Activated CD4-positive, alpha-beta T cell treated with anti-CD3 and anti-CD28 coated beads, Interleukin-2, Interleukin-4, amounts not matched to agents 100 ng/mL and 50 ng/mL, durations not matched to agents 16 hours and 8 hours (primary cell): ENCODE measurements at places on chromosomes 13 and 19.

DNA sequence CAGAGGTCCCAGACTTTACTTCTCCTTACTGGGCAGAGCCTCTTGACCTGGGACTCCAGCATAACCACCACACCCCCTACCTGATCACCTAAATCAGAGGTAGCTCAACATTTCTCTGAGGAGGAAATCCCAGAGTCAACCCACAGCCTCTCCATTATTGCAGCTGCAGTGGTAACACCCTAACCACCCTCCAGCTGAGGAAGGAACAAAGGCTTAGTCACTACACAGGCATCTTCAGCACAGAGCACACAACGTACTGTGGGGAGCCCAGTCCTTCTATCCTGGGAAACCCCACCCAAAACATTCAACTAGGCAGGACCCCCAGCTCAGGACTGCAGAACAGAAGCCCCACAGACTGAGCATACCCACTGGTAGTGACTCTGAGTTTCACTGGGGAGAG is 824.7 kb upstream of the SLITRK5 start:
- DNase-seq: no peak

GRCh38 chr19:9702186-9702585 is 27.3 kb upstream of the ZNF562 start:
- DNase-seq: no peak

DNA sequence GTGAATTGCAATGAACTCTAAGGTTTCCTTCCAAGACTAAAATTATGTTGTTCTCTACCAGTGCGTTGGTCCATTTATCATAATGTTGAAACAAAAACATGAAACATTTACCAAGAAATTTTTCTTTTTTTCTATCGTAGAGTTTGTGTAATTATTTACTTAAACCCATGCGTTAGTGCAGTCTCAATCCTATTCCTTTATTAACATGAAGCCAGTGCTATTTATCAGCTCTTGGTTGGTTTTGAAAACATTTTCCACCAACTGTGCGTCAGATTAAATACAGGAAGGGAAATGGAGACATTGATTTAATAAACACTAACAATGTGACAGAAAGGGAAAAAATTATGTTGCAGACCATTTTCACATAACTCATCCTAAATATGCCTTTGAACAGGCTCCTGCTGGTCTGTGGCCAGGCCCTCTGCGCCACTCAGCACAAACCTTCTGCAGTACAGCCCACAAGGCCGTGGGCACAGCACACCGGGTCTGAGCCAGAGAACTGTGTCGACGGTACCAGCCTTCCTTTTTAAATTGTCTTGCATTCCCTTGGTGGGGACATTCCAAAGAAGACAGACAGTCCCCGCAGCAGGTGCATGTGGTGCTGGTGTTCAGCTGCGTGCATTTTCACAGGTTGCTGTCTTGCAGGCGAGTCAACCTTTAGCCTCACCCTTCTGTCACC is 135.8 kb downstream of the SHISA2 start:
- no peak for DNase-seq

GRCh38 chr19:16085115-16085514 is 8.8 kb downstream of the TPM4 start:
- no peak for DNase-seq

DNA sequence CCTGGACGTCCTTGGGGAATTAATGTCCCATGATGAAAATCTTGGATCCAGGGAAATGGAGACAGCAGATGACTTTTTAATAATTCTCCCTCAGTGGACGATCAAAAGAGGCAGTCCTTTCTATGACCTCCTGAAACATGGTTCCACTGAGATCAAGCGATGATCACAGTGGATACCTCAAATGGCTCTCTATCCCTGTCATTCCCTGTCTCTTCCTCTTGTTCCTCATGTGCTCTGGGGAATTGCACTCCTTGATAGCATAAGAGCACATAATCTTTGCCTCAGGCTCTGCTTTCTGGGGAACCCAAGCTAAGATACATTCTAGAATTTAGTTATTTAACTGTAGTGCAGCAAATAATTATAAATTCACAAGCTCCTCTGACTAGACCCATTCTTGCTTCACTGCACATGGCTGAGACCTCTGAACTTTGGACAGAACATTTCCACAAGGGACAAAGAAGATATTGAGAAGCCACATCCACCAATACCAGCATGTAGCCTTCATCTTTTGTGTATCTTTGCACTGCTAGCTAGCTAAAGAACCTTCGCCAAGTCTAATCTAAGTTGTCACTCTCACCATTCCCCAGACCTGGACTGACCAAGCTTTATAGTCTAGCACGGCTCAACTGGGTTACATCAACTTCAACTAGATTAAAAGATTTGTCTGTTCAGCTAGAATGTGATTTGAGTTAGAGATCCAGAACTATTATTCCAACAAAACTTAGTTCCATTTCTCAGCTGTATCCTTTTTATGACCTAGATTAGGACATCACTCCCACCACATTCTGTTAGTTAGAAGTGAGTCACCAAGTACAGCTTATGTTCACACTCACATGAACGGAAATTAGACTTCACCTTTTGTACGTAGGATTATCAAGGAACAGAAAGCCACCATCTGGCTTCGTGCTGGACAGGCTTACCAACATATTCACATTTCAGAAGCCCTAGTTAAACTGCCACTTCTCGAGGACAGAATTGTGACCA is 142.7 kb downstream of the SUCLA2 start:
- DNase-seq: no peak

GRCh38 chr13:57996717-57997116 is 365.2 kb downstream of the PCDH17 start:
- no peak for DNase-seq

DNA sequence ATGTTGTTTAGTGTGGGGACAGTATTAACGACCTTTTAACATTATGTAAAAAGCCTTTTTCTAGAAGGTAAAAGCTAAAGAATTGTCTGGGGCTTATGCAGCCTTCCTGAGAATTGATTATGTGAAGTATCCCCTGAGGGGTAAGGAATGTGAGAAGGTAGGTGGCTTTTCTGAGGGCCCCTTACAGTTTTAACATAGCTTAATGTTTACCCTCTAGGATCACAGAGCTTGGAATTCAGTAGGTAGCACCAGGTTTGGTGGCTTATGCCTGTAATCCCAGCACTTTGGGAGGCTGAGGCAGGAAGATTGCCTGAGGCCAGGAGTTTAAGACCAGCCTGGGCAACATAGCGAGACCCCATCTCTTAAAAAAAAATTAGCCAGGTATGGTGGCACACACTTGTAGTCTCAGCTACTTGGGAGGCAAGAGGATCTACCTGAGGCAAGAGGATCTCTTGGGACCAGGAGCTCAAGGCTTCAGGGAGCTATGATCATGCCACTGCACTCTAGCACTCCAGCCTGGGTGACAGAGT is 101.3 kb downstream of the OLFM4 start:
- DNase-seq: no peak

DNA sequence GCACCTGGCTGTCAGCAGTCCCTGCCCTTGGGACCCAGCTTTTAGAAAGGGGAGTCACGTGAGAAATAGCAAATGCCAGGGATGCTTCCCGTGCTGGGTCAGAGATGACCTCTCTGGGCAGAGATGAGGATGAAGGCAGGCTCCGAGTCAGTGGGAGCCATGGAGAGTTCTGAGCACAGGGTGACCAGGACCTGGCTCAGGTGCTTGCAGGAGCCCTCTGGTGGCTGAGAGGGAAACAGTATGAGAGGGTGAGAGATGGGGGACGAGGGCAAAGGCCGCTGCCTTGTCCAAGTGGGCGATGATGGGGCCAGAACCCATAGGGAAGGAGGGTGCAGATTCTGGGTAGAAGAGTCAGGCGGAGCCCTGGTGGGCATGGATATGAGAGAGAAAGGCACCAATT is 15.8 kb downstream of the TMED1 start:
- no peak for DNase-seq

GRCh38 chr13:46321494-46322225 is 65.4 kb downstream of the RUBCNL start:
- DNase-seq: peak; percentile 82

GRCh38 chr13:51091839-51092238 is 19.2 kb downstream of the C13orf42 start:
- DNase-seq: no peak

DNA sequence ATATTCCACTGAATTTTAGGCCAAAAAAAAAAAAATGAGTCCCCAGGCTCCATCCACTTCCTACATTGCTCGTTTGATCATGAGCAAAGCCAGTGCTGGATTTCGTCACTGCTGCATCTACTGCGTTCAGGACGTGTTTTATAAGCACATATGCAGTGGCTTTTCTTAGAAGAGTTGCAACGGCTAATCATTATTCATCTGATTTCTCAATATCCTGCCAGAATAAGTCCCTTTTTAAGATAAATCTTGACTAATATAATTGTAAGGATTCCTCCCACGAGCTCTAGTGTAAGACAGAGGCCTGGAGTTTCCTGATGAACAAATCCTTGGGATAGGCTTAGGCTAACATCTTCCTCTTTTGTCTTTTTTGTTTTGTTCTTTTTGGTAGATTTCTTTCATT is 19.5 kb downstream of the FAM124A start:
- no peak for DNase-seq

DNA sequence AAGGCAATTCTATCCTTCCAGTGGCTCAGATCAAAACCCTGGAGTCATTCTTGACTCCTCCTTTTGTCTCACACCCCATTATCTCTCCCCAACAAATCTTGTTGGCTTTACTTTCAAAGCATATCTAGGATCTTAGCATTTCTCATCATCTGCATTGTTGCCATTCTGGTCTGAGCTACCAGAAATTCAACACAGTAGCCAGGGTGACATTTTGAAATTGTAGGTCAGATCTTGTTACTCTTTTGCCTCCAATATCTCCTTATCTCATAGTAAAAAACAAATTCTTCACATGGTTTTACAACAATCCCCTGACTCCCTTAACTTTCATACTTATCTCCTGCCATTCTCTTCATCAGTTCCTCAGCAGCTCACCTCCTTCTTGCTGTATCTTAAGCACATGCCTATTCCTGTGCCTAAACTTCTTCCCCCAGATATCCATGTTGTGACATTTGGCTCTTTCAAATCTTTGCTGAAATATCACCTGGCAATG is 115.8 kb downstream of the KLF5 start:
- DNase-seq: no peak

DNA sequence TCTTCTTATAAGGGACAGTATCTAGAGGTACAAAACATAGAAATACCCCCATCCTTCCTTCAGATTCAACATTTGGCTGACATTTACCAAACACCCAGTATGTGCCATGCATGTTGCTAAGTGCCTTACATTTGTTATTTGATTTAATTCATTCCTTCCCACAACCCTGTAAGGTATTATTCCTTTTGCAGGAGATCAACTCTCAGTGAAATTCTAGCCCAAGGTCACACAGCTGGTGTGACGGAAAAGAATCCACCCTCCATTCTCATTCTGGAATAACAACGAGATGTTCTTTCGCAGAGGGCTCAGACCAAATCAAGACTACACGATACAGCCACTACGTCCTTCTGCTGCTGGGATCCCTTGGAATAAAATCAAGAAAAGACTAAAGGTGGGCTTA is 67.8 kb downstream of the C13orf42 start:
- DNase-seq: no peak

DNA sequence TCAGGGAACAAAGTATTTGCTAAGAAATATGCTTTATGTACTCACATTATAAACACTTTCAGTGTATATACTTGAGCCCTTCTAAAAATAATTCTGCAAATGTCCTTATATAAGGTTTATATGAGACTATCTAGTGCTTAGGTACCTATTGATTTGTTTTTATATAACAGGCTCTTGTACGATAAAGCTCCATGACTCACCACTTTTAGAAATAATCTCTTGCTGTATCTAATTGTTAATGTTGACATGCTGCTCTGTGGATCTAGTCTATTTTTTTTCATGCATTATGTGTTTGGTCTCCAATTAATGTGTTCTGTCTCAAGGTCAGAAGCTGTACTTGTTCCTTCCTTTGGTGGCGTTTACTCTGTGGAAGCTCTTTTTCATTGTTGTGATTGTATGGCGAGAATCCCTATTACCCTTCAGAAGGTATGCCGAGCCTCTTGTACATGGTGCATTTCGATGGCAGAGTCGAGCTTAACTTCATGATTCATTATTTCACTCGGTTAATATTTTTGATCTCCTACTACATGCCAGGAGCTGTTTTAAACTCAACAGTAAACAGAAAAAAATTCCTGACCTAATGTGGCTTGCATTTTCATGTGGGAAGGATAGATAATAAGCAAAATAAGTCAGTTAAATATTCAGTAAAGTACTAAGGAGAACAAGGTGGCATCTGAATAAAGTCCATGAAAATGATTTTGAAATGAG is 361.6 kb downstream of the COG6 start:
- DNase-seq: no peak

DNA sequence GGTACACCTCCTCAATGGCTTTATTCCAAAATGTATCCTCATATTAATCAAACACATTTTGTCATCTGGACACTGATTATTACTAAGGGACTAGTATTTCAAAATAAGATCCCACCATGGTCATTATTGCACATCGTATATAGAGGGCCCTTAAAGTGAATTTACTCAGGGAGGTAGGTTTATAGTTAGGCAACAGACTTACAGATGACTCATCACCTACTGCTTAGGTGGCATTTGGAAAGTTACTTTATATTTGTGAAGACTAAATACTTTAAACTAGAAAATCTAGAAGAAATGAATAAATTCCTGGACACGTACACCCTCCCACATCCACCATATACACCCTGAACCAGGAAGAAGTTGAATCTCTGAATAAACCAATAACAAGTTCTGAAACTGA is 353.0 kb downstream of the KCTD12 start:
- no peak for DNase-seq

DNA sequence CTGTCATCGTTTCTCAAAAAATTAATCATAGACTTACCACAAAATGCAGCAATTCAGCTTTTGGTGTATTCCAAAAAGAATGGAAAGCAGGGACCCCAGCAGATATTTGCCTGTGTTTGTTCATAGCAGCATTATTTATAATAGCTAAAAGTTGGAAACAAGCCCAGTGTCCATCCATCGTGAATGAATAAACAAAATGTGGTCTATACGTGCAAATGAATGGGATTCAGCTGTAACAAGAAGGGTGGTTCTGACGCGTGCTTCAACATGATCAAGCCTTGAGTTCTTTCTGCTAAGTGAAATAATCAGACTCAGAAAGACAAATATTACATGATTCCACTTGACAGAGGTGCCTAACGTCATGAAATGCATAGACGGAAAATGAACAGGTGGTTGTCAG is 36.4 kb downstream of the PSG11 start:
- DNase-seq: no peak

GRCh38 chr13:37594550-37594949 is 4.0 kb downstream of the POSTN start:
- no peak for DNase-seq

DNA sequence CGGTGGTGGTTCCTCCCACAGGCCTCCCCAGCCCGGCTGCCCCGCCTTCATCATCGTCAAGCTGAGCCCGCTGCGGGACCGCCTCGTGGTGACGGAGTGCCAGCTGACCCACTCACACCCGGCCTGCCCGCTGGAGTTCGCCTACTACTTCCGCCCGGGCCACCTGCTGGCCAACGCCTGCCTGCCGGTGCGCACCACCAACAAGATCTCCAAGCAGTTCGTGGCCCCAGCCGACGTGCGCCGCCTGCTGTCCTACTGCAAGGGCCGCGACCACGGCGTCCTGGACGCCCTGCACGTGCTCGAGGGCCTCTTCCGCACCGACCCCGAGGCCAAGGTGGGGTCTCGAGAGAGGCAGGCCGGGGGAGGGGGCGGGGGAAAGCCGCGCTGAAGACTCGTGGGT is 12.0 kb downstream of the ZSWIM9 start:
- no peak for DNase-seq

GRCh38 chr13:49641801-49642291 is 13.5 kb downstream of the ARL11 start:
- DNase-seq: no peak
